Stimulated activated CD4-positive, alpha-beta T cell treated with anti-CD3 and anti-CD28 coated beads, TNF-alpha, amount 100 ng/mL, for 1 hour (primary cell): ENCODE measurements at places on chromosomes 2 and 18.

DNA sequence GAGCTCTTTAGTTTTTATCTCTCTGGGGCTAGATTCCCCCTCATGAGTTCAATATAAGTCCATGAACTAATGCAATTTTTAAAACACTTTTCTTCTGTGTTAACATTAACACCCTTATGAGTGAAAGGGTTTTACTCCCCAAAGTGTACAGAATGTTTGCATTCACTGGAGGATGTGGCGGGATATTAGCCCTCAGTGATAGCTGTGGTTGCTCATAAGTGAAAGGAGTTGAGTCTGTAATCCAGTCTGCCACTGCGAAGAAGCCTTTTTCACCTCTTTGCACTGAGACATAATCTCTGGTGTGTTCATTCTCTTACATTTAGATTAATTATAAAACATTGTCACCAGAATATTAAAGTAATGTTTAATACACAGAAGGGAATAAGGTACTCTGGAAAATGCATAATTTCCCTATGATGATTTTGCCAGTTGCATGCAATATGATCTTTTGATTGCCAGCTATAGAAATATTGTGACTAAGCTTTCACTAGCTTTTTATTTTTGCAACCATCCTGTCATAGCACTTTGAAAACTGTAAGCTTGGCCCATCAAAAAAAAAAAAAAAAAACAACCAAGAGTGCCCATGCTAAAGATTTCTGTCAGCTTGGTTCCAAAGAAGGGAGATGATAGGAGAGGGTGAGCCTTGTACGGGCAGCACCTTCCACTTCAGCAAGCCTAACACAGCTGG is 113.2 kb downstream of the BCL11A start:
- no peak for DNase-seq

GRCh38 chr2:28438532-28439063 is 45.9 kb downstream of the FOSL2 start:
- DNase-seq, result no peak

DNA sequence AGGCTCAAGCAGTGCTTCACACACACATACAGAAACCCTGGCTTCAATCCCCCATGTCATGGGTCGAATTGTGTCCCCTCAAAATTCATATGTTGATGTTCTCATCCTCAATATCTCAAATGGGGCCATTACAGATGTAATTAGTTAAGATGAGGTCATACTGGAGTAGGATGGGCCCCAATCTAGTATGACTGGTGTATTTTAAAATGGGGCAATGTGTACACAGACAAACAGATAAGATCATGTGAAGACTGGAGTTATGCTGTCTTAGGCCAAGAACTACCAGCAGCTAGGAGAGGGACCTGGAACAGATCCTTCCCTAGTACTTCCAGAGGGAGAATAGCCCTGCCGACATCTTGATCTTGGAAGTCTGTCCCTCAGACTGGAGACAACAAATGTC is 167.7 kb downstream of the MYO3B start:
- DNase-seq, result no peak

GRCh38 chr2:138632066-138632620 is 130.6 kb downstream of the SPOPL start:
- no peak for DNase-seq
